ENCODE measurements at places on chromosomes 11 and 22. TPM values are rescaled to one million over a fixed set of nuclear protein-coding genes. Genes with fewer than 3 reads are reported as not detected.

- no peaks in the 10 kb centered on the region for H3K27me3 ChIP-seq
- peaks cover 8% of the 10 kb centered on the region for H3K4me1 ChIP-seq
- no peaks in the 10 kb centered on the region for H3K36me3 ChIP-seq
- peak; percentile 83 for DNase-seq
Measured at GRCh38 chr11:61871158-61871597, 20.2 kb downstream of the FADS3 start.

The KRTAP5-2 gene
- not detected for total RNA-seq

The FGF4 gene
- total RNA-seq, result not detected

DNA sequence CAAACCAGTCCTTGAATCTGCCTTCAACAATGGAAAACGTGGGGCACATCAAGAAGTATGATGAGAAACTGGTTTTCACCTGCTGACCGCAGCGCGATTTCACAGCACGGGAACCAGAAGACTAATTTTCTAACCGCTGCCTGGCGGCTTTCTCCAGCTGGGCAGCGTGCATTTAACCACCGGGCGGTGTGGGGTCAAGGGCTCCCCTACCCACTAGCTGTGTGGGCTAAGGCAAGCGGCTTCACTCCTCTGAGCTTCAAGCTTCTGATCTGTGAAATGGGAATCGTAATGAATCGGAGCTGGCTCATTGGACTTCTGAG, 4.2 kb downstream of the SHANK2 start:
- DNase-seq, result no peak
- H3K4me1 ChIP-seq, result peaks cover 25% of the 10 kb centered on the region
- no peaks in the 10 kb centered on the region for H3K27me3 ChIP-seq
- peaks cover 34% of the 10 kb centered on the region for H3K36me3 ChIP-seq

The APOA4 gene
- not detected for total RNA-seq

The LAYN gene
- 0.47 TPM for total RNA-seq

DNA sequence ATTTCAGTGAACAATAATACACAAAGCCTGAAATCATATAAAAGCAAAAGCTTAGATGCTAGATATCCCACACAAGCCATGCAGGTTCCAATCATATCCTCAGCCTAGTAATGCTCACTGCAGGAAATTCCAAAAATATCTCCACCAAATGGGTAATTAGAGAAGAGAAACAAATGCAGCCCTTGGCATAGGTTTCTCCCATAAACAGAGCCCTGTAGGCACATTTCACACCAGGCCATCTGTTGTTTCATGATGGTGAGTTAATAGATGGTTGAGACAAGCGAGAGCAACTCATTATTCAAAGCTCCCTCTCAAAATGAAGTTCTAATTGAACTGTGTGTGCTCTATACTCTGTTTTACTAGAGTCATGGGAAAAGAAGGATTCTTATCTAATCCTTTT, 154.6 kb upstream of the TRPC6 start:
- H3K27me3 ChIP-seq, result no peaks in the 10 kb centered on the region
- no peaks in the 10 kb centered on the region for H3K4me1 ChIP-seq
- no peak overlapping the region for H3K27ac ChIP-seq
- H3K36me3 ChIP-seq, result no peaks in the 10 kb centered on the region
- no peak overlapping the region for H3K4me3 ChIP-seq

Data from Calu3 (cell line).